ENCODE measurements at places on chromosomes 4 and X. TPM values are rescaled to one million over a fixed set of nuclear protein-coding genes. Genes with fewer than 3 reads are reported as not detected.
A peak's percentile ranks its signal among the peaks of the same experiment; 100 is the strongest.

DNA sequence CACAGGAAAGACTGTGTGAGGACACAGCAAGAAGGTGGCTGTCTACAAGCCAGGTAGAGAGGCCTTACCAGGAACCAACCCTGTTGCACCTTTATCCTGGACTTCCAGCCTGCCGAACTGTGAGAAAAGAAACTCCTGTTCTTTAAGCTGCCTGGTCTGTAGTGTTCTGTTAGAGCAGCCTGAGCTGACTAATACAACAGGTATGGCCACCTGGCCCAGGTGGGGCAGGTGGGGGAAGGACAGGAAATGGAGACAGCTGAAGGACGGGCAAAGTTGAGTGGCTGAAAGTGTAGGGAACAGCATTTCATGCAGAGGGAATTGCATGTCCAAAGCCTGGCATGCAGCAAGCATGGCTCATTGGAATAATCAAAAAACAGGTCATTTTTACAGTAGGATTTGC, 35.1 kb downstream of the CYTL1 start:
- no peaks in the 10 kb centered on the region for H3K27me3 ChIP-seq
- no peak for DNase-seq
- H3K36me3 ChIP-seq = no peaks in the 10 kb centered on the region
- H3K27ac ChIP-seq = no peak overlapping the region

NSUN7 gene
- total RNA-seq = not detected

- no peaks in the 10 kb centered on the region for H3K36me3 ChIP-seq
- no peak for DNase-seq
- H3K4me1 ChIP-seq = no peaks in the 10 kb centered on the region
- H3K4me3 ChIP-seq = no peak overlapping the region
These were observed 29.1 kb upstream of the CXCL3 start for GRCh38 chr4:74067586-74067985.

GRCh38 chr4:6908432-6909112, 1.1 kb upstream of the TBC1D14 start:
- H3K27ac ChIP-seq = peak overlapping the region; percentile 97
- H3K4me1 ChIP-seq = peaks cover 4% of the 10 kb centered on the region

GRCh38 chr4:41323179-41323578, 66.5 kb downstream of the UCHL1 start:
- no peak overlapping the region for H3K4me3 ChIP-seq
- H3K4me1 ChIP-seq = peaks cover 7% of the 10 kb centered on the region
- no peak overlapping the region for H3K27ac ChIP-seq

DNA sequence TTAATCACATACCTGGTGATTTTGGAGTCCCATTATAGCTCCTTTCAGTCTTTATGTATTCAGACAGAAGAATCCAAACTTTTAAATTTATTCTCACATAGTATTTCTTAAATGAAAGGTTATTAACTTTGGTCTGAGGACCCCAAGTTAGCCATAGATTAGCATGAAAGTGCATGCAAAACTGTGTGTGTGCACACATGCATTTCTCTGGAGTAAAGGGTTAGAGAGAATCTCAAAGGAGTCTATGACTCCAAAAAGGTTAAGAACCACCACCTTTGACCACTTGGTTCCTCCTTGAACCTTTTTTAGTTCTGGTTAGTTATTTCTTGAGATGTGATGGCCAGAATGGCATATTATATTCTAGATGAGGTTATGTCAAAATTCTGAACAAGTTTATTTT, 102.0 kb downstream of the MGST2 start:
- no peak overlapping the region for H3K4me3 ChIP-seq
- no peaks in the 10 kb centered on the region for H3K27me3 ChIP-seq
- H3K4me1 ChIP-seq = no peaks in the 10 kb centered on the region

GRCh38 chrX:49120091-49120490, 3.4 kb downstream of the GPKOW start:
- no peak overlapping the region for H3K27ac ChIP-seq
- H3K4me3 ChIP-seq = no peak overlapping the region
- DNase-seq = no peak
- H3K4me1 ChIP-seq = no peaks in the 10 kb centered on the region

DNA sequence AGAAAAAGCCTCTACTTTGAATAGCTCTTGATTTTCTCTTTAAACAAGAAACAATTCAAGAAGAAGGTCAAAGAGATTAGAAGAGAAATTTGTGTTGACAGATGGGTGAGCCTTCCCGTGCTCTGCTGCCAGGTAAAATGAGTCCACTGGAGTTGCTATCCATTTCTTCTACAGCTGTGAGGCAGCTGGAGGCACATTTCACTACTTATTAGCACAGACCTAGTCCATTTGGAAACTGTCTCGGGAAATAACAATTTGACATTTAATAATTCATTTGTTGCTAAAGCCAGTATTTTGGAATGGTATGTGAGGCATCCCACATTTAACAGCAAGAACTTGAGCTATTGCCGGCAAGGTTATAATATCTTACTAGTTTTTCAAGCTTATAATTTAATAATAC, 396.8 kb upstream of the GRIA3 start:
- H3K36me3 ChIP-seq = no peaks in the 10 kb centered on the region
- no peak overlapping the region for H3K27ac ChIP-seq
- no peaks in the 10 kb centered on the region for H3K4me1 ChIP-seq

DNA sequence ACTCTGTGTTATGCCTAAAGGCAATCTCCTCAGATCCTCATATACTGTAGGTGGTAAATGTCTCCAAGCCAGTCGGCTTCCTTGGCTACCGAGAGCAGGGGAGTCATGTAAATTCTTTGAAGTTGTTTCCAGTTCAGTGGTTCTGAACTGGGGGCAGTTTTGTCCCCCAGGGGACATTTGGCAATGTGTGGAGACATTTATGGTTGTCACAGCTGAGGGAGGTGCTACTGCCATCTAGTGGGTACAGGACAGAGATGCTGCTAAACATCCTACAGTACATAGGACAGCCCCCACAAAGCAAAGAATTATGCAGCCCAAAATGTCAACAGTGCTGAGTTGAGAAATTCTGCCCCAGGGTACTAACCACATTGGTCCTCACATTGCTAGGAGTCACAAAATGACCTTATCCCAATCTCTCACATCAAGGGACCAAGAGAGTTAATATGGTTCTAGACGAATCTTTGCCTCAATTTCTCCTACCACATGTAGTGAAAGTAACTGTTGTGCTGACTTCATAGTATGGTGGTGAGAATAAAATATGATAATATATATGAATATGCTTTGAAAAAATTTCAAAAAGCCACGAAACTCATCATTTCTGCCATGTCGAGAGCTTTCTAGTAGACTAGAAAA, 104.4 kb upstream of the ARHGAP24 start:
- no peaks in the 10 kb centered on the region for H3K4me1 ChIP-seq
- peaks cover 3% of the 10 kb centered on the region for H3K27me3 ChIP-seq
- no peak overlapping the region for H3K27ac ChIP-seq

- H3K27ac ChIP-seq = no peak overlapping the region
- H3K36me3 ChIP-seq = no peaks in the 10 kb centered on the region
- H3K27me3 ChIP-seq = no peaks in the 10 kb centered on the region
- no peak for DNase-seq
- H3K4me3 ChIP-seq = no peak overlapping the region
These were observed 21.4 kb downstream of the MFAP3L start for GRCh38 chr4:170004651-170005295.

GRCh38 chr4:60656171-60656570, 544.0 kb upstream of the ADGRL3 start:
- H3K36me3 ChIP-seq = no peaks in the 10 kb centered on the region
- H3K27me3 ChIP-seq = no peaks in the 10 kb centered on the region
- H3K4me3 ChIP-seq = no peak overlapping the region
- no peak for DNase-seq

GRCh38 chr4:55947912-55948725, 626 bp upstream of the CEP135 start:
- H3K27ac ChIP-seq = peak overlapping the region; percentile 100
- peaks cover 27% of the 10 kb centered on the region for H3K36me3 ChIP-seq
- H3K27me3 ChIP-seq = no peaks in the 10 kb centered on the region
- peaks cover 34% of the 10 kb centered on the region for H3K4me1 ChIP-seq
- DNase-seq = peak; percentile 95

DNA sequence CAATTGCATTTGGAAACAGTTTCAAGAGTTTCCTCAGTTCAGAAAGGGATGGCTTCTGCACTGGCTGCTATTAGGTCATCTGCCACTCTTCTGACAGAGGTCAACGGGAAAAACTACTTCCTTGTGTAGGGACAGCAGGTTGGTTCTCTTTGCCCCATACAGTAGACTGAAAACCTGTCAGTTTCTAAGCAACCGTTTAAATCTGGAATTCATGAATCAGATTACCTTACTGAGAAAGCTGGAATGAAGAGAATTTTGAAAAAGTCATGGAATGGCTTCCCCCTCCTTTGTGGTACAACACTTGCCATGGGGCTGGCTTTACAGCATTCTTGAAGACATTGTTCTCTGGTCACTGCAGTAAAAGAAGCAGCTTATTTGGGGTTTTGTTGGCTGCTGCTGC, 240.3 kb downstream of the IL1RAPL2 start:
- H3K36me3 ChIP-seq = no peaks in the 10 kb centered on the region
- H3K4me1 ChIP-seq = no peaks in the 10 kb centered on the region
- H3K27ac ChIP-seq = no peak overlapping the region

UNC5C gene
- 0.03 TPM for total RNA-seq

GRCh38 chr4:82217986-82218715, 155.6 kb downstream of the HNRNPD start:
- H3K27me3 ChIP-seq = peaks cover 3% of the 10 kb centered on the region
- no peaks in the 10 kb centered on the region for H3K4me1 ChIP-seq
- no peak overlapping the region for H3K27ac ChIP-seq
- no peak overlapping the region for H3K4me3 ChIP-seq
- DNase-seq = no peak
- H3K36me3 ChIP-seq = no peaks in the 10 kb centered on the region

- H3K4me3 ChIP-seq = no peak overlapping the region
- peaks cover 9% of the 10 kb centered on the region for H3K36me3 ChIP-seq
- H3K27me3 ChIP-seq = no peaks in the 10 kb centered on the region
- H3K4me1 ChIP-seq = no peaks in the 10 kb centered on the region
- no peak overlapping the region for H3K27ac ChIP-seq
These were observed 88.4 kb downstream of the EVC start for GRCh38 chr4:5799406-5799805.

GRCh38 chr4:34767407-34767806, 1476.9 kb downstream of the ARAP2 start:
- no peaks in the 10 kb centered on the region for H3K4me1 ChIP-seq
- no peak overlapping the region for H3K4me3 ChIP-seq
- H3K36me3 ChIP-seq = no peaks in the 10 kb centered on the region
- H3K27ac ChIP-seq = no peak overlapping the region

DNA sequence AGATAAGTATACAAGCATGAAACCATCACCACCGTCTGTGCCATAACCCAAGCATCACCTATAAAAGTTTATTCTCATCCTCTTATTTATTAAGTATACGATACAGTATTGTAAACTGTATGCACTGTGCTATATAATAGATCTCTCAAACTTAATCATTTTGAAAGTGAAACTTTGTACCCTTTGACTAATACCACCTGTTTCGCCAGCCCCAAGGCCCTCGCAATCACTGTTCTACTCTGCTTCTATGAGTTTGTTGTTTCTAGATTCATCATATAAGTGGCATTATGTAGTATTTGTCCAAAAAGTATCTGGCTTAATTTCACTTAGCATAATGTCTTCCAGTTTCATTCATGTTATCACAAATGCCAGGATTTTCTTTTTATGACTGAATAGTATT, 72.1 kb upstream of the DOCK11 start:
- H3K27me3 ChIP-seq = no peaks in the 10 kb centered on the region
- H3K4me1 ChIP-seq = no peaks in the 10 kb centered on the region
- no peak overlapping the region for H3K27ac ChIP-seq
- no peak for DNase-seq
- H3K4me3 ChIP-seq = no peak overlapping the region
- H3K36me3 ChIP-seq = no peaks in the 10 kb centered on the region

DYNLT3 gene
- total RNA-seq = 60.0 TPM

DNA sequence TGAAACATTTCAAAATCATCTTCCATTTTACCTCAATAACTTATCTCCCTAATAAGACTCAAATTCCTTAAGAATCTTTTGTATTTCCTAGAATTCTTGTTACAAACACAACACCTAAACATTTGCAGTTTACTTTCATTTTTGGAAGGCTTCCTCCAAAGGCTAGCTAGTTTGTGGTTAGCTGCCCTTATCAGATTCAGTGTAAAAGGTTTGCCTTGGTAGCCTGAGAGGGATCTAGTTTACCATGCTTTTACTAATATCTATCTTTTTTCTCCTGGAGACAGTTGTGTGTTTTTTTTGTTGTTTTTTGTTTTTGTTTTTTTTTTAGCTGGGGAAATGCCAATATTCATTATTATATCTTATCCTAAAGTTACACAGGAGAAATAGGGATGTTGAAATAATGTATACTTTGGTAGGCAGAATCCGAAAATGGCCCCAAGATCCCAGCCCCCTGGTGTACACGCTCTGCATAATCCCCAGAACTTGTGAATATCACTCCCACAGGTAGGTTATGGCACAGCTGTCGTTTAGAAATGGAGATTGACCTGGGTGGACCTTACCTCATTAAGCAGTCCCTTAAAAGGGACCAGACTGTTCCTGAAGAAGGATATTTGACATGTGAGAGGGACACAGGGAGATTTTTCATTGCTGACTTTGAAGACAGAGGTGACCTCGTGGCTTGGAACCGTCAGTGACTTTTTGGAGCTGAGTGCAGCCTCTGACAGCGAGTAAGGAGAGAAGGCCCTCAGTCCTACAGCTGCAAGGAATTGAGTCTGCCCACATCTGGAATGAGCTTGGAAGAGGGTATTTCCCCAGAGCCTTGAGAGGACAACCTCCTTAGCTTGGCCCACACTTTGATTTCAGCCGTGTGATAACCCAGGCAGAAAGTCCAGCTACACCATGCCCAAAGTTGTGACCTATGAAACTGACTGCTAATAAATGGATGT, 33.4 kb downstream of the SEPTIN11 start:
- H3K36me3 ChIP-seq = peaks cover 29% of the 10 kb centered on the region
- peak overlapping the region; percentile 10 for H3K27ac ChIP-seq
- no peak overlapping the region for H3K4me3 ChIP-seq
- peaks cover 85% of the 10 kb centered on the region for H3K4me1 ChIP-seq

- peaks cover 21% of the 10 kb centered on the region for H3K36me3 ChIP-seq
- no peaks in the 10 kb centered on the region for H3K27me3 ChIP-seq
- H3K4me3 ChIP-seq = no peak overlapping the region
- peaks cover 25% of the 10 kb centered on the region for H3K4me1 ChIP-seq
- DNase-seq = no peak
- H3K27ac ChIP-seq = no peak overlapping the region
These were observed 18.0 kb downstream of the ARHGAP10 start for GRCh38 chr4:147749811-147750321.

DNA sequence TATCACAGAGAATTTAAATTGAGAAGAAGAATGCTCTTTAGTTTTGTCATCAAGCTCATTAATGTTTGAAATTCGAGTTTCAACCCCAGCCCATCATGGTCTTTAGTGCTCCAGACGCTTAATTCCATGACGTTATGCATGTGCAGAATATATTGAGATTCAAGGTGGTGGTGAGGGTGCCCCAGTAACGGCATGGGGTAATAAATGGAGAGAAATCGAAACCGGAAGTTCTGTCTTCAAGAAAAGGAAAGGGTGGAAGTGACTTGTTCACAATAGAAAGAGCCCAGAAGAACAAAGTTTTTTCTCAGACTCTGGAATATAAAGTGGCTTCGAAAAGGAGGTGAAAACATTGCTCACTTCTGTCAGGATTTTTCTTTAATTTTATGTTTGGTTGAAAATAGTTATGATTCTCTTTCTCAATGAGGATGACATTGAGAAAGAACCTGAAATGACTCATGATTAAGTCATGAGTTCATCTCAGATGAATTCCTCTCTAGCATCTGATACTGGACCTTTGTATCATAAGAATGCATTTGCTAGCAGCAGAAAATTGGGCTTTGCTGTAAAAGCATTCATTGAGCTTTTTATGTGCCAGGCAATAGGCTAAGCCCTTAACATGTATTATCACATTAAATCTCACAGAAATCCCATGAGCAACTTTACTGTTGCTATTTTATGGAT, 779 bp upstream of the DDX60L start:
- peaks cover 10% of the 10 kb centered on the region for H3K36me3 ChIP-seq
- peak; percentile 58 for DNase-seq
- H3K4me3 ChIP-seq = peak overlapping the region; percentile 58
- peak overlapping the region; percentile 97 for H3K27ac ChIP-seq
- H3K4me1 ChIP-seq = peaks cover 50% of the 10 kb centered on the region
- H3K27me3 ChIP-seq = no peaks in the 10 kb centered on the region

Data from SJSA1 (cell line).